ENCODE measurements at places on chromosomes 6 and 20.

- peak; percentile 9 for DNase-seq
These were observed 723 bp downstream of the MANEA start for GRCh38 chr6:95578106-95578410.

DNA sequence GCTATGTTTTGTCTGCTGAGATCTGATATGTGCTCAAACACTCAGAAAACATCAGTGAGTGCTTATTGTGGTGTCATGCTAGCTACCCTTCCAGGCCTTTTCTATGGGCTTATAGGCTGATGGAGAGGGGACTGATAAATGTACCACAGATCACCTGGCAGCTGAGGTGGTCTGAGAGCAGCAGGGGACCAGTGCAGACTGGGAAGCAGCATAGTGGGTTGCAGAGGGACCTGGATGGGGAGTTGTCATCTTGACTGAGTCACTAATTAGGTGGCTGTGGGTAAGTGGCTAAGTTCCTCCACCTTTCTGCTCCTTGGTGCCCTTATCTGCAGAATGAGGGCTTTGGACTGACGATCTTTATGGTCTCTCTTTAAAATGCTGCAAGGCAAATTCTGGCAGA is 2.8 kb downstream of the TMEM200A start:
- DNase-seq = no peak

DNA sequence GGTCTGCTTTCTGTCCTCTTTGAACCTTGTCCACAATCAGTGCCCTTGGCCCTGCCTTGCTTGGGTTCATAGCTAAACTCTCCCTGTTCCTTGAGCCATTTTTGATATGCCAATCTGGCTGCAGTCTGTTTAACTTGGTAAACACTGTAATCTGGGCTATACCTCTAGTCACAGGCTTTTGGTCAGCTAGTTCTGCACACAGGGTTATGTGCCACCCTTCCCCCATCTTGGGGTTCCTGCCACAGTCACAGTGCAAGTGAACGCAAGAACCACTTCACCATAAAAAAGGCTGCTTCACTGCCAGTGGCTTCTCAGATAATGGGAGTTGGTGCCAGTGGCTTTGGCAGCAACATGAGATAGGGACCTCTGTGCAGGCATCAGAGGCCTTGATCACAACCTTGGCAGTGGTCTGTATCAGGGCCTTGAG is 10.9 kb upstream of the ATRN start:
- no peak for DNase-seq

DNA sequence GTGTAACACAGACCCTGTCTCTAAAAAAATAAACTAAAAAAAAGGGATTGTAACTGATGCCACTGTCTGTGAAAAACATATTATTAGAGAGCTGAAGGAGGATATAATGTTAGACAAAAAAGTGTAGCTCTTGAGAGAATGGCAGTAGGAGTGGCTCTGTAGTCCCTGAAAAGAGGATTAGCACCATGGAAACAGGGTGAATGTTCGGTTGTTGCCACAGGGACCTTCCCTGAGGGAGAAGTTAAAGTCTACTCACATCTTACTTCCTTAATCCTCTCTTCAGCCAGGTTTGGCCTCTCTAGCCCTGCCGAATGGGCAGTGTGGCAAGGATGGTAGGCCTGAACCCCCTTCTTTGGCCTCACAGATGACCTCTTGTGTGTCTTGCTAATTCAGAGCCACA is 12.1 kb downstream of the SCAND1 start:
- peak; percentile 28 for DNase-seq

DNA sequence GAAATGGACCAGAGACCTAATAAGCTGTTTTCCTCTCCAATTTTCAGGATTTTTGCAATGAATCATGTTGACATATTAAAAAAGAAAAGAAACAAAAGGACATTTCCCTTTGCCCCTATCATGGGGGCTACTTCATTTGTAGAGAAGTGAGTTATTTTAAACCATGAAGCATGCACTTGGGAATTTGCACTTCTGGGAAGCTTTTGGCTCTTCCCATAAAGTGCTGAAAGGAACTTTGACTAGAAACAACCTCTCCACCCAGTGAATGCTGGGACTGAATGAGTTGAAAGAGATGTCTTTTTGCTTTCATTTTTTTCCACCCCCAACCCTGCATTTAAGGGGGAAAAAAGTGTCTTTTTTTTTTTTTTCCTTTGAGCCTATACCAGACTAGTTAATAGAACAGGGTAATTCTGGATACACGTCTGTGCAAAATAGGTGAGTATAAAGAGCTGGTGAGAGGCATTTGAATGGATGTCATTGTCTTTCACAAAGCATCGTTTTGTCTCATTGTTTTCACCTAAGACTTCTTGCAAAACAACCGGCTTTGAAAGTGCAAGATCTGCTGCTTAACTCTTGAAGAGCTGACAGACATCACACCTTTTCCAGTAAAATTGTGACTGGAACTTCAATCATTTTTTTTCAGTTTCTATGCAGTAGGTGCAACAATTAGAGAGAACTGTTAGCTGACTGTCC is 138.7 kb upstream of the BACH2 start:
- DNase-seq = no peak

DNA sequence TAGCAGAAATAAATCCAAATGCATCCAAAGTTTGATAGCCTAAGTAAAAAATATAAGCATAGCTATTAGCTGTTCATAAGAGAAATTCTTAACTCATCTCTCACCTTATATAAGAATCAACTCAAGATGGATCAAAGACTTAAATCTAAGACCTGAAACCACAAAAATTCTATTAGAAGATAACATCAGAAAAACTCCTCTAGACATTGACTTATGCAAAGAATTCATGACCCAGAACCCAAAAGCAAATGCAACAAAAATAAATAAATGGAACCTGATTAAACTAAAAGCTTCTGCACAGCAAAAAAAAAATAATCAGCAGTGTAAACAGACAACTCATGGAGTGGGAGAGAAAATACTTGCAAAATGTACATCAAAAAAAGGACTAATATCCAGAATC is 184.3 kb downstream of the TFAP2A start:
- no peak for DNase-seq

- peak; percentile 91 for DNase-seq
These were observed 31.6 kb upstream of the NOTCH4 start for GRCh38 chr6:32255199-32256153.

GRCh38 chr6:164021589-164022250 is 607.2 kb downstream of the QKI start:
- DNase-seq = no peak

GRCh38 chr6:28433119-28433518 is 10.2 kb downstream of the ZSCAN23 start:
- no peak for DNase-seq

DNA sequence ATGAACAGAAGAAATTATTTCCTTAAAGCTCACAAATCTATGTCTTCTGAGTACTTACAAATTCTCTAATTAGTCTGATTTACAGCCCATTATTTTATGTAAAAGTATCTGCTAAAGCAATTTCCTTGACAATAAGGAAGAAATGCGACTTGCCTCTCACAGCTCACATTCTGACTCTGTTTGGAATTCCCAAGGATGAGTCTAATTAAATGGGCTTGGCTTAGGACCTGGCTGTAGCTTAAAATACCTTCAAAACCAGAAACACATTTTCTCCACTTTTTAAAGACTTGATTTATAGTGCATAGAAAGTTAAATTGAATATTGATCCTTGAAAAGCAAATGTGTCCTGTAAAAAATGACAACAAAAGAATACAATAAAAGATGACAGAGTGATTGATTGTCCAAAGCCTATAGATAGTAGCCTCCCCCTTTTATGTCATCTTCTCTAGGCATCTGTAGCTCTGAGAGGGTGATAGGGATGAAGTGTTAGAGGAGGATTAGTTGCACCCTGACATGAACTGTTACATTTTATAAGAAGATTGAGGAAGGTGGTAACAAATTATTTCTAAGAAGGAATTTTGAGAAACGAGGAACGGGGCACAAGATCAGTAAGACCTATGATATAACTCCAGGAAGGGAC is 118.9 kb downstream of the MACROD2 start:
- DNase-seq = no peak

- peak; percentile 85 for DNase-seq
These were observed 1.9 kb downstream of the RRBP1 start for GRCh38 chr20:17679941-17680835.

DNA sequence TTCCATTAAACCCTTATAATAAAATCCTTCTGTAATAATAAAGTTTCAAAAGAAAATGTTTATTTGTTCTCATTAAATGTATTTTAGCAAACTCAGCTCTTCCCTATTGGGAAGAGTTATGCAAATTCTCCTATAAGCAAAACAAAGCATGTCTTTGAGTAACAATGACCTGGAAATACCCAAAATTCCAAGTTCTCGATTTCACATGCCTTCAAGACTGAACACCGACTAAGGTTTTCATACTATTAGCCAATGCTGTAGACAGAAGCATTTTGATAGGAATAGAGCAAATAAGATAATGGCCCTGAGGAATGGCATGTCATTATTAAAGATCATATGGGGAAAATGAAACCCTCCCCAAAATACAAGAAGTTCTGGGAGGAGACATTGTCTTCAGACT is 3.8 kb downstream of the IL17A start:
- no peak for DNase-seq

GRCh38 chr6:4176907-4177306 is 41.5 kb upstream of the ECI2 start:
- DNase-seq = no peak

DNA sequence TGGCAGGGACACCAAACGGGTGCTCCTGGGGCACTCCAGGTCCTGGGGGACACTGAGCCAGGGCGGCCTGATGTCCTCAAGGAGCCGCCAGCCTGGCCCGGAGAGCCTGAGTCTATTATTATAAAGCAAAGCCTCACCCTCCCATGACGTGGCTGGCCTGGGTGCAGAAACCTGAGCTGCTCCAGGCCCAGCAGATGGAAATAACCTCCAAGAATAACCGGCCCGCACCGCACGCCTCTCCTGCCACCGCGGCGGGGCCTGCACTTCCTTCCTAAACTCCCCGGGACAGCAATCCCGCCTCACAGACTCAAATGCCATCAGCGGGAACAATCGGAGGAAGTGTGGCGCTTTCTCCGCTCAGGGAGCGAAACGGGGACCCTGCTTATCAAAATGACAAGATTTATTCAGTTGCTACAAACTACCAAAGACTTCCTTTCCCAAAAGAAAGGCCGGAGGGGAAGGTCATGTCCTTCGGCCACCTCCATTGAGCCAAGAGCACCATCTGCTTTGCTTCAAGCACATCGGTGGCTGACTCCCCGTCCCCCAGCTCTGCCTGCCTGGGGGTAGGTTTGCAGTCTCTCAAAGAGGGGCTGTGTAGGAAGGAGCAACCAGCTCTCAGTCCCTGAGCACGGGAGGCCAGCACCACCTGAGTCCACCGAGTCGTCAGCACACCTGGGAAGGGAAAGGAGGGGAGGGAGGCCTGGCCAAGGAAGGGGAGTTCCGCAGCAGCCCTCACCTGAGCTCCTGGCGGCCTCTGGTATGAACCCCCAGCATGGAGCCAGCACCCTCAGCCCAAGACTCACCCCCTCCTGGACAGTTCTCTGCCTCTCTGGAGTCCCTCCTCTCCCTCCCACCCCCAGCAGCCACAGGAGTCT is 78.6 kb upstream of the QKI start:
- peak; percentile 42 for DNase-seq

DNA sequence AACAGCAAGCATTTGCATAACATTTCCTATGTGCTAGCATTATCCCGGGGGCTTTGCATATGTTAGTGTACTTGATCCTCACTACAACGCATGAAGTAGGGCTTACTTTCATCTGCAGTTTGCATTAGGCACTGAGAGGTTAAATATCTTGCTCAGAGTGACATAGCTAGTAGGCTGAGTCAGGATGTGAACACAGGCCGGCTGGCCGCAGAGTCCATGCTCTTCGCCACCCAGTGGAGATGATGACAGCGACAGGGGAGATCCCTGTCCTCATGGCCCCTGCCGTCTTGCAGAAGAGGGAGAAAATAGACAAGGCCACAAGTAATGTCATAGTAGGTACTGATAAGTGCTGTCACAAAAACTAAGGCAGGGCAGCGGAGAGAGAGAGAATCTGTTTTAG is 46.9 kb downstream of the LYRM4 start:
- DNase-seq = no peak

DNA sequence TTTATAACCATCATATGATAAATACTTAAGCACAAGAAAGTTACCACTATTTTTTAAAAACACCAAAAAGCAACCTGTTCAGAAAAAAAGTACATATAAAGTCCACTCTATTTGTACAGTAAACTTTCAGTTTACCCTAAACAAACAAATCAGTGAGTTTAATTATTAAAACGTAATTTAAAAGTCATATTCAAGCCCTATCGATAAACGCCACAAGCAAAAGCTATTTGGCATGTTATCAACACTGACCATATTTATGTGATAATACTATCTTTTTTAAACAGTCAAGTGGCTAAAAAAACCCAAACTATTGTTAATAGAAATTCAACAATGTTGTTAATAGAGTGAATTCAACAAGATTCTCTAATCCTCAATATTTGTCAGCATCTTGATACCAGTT is 1.9 kb downstream of the KATNA1 start:
- DNase-seq = no peak

- no peak for DNase-seq
These were observed 22.7 kb downstream of the ACTR5 start for GRCh38 chr20:38770970-38771369.

- no peak for DNase-seq
These were observed 198.1 kb upstream of the SGK1 start for GRCh38 chr6:134515986-134516385.

- no peak for DNase-seq
These were observed 186.7 kb downstream of the RPS12 start for GRCh38 chr6:133001040-133001565.

DNA sequence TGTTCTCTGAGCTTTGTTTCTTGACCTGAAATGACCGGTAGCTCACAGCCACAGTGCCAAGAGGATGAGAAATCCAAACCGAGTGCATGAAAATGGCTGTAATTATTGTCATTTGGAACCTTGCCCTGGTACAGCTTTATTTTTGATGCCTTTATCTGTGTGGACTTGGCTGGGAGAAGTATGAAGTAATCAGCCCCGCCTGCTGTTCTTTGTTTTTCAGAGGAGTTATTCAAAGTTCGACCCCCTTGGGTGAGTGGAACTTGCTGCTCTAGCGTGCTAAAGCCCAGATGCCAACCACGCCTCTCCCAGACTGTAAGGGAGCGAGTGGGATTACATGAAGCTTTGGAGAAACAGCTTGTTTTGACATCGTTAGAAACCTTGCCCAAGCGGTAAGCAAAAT is 48.3 kb downstream of the ECT2L start:
- DNase-seq = no peak

DNA sequence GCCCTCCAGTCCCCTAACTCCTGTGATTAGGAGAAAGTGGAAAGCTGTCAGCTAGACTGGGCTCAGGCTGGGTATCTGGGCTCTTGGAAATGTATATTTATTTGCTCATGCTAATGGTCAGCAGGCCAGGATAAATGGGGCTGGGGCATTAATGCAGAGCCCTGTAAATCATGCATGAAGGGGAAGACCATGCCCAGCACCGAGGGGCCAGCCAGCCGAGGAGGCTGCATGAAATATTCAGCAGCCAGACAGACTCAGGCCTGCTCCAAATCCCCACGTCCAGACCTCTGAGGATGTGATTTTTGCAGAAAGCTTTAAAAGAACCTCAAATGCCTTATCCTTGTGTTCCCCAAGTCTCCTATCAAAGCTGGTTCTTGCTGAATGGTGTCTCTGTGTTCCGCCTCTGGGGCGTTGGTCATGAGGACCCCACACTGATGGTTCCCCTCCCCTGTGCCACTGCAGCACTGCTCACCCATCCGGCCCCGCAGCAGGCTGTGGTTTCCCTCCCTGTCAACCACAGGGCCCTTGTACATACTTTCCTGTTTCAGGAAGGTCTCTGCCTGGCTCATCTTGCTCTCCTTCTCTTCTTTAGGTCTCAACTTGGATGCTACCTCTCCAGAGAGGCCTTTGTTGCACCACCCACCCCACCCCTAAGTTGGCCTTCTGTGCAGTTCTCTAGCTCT is 358.4 kb downstream of the CDH26 start:
- DNase-seq = no peak

All from suppressor macrophage (primary cell).